ENCODE measurements at places on chromosomes 16 and 17.

- H3K27ac ChIP-seq, result no peak overlapping the region
- no peaks in the 10 kb centered on the region for H3K27me3 ChIP-seq
- no peaks in the 10 kb centered on the region for H3K4me1 ChIP-seq
- no peak for DNase-seq
- no peak overlapping the region for H3K4me3 ChIP-seq
These were observed 20.7 kb upstream of the MYLK3 start for GRCh38 chr16:46768809-46769208.

- H3K27me3 ChIP-seq, result no peaks in the 10 kb centered on the region
- H3K4me3 ChIP-seq, result no peak overlapping the region
- H3K36me3 ChIP-seq, result no peaks in the 10 kb centered on the region
These were observed 949.7 kb upstream of the RBFOX1 start for GRCh38 chr16:6382924-6383459.

DNA sequence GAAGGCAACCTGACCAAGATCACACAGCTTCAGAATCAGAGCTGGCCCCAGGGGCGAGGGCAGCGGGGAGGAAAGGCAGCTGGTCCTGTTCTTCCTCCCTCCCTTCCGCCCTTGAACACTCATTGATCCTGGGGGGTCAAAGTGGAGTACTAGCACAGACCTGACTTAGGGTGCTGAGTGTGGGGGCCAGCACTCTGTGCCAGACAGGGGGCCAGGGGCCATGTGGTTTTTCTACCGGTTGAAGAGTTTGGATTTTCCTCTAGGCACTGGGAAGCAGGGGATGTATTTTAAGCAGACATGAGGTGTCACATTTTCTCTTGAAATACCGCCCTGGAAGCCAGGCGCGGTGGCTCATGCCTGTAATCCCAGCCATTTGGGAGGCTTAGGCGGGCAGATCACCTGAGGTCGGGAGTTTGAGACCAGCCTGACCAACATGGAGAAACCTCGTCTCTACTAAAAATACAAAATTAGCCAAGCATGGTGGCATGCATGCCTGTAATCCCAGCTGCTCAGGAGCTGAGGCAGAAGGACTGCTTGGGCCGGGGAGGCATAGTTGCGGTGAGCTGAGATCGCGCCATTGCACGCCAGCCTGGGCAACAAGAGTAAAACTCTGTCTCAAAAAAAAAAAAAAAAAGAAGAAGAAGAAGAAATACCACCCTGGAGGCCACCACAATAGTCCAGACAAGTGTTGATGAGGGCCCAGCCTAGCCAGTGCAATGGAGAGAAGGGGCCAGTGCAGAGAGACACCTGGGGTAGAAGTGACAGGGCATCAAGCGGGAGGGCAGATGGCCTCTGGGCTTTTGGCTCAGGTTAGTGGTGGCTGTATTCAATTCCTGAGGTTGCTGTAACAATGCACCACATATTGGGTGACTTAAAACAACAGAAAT, 15.3 kb downstream of the OSBPL7 start:
- peaks cover 24% of the 10 kb centered on the region for H3K27me3 ChIP-seq
- H3K4me1 ChIP-seq, result peaks cover 10% of the 10 kb centered on the region

- peak; percentile 27 for DNase-seq
- no peaks in the 10 kb centered on the region for H3K27me3 ChIP-seq
- H3K27ac ChIP-seq, result peak overlapping the region; percentile 23
- H3K36me3 ChIP-seq, result no peaks in the 10 kb centered on the region
These were observed 82.8 kb downstream of the TBC1D16 start for GRCh38 chr17:79952901-79953300.

DNA sequence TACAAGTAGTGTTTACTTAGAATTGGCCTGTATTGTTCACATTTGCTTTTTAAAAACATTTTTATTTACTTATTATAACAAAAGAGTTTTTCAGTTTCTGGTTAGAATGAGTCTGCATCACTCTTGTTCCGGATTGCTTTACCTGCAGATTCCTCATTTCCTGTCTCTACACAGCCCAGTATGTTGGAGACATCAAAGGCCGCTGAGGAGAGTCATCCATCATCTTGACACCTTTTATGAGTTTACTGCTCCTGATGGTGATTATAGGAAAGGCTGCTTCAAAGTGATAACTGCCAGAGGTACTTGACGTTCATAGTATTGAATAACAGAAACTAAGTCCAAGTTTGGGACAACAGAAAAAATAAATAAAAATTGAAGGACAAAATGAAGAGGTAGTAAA, 490.5 kb upstream of the CA10 start:
- H3K27me3 ChIP-seq, result peaks cover 4% of the 10 kb centered on the region
- H3K27ac ChIP-seq, result no peak overlapping the region
- H3K4me1 ChIP-seq, result no peaks in the 10 kb centered on the region
- DNase-seq, result no peak

GRCh38 chr16:68592466-68593337, 52.4 kb upstream of the CDH3 start:
- H3K36me3 ChIP-seq, result peaks cover 9% of the 10 kb centered on the region
- no peaks in the 10 kb centered on the region for H3K27me3 ChIP-seq
- no peak overlapping the region for H3K27ac ChIP-seq

DNA sequence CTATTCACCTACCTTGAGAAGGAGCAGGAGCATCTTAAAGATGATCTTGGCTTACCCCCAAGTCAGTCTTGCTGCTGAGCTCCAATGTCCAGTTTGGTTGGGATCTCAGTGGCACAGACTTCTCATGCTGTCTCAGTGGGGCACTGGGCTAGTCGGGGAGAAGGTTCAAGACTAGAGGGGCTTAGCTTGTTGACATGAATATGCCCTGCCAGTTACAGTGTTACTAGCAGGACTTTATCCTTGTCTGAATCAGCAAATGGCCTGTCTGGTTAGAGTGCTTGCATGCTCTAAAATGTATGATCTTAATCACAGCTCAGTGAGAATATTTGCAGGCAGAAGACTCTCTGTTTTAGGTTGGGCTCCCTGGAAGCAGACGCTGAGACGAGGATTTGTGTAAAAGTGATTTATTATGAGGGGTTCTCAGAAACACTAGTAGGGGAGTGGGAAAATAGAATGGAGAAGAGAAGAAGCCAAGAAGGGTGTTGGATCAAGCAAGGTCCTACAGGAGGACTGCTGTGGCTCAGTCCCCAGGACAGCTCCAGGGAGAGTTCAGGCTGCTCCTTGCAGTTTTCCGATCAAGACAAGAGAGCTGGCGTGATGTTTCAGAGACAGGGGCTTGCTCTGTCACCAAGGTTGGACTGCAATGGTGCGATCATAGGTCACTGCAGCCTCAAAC, 150.4 kb upstream of the HS3ST2 start:
- H3K27me3 ChIP-seq, result no peaks in the 10 kb centered on the region
- H3K4me1 ChIP-seq, result no peaks in the 10 kb centered on the region
- no peak overlapping the region for H3K27ac ChIP-seq
- H3K36me3 ChIP-seq, result no peaks in the 10 kb centered on the region
- no peak for DNase-seq

DNA sequence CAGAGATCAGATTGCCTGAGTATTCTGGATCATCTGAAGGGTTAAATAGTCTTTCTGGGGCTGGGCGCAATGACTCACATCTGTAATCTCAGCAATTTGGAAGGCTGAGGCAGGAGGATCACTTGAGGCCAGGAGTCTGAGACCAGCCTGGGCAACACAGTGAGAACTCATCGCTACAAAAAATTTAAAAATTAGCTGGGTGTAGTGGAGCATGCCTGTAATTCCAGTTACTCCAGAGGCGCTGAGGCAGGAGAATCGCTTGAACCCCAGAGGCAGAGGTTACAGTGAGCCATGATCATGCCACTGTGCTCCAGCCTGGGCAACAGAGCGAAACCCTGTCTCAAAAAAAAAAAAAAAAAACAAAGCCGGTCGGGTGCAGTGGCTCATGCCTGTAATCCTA, 15.7 kb downstream of the MVP start:
- no peak for DNase-seq
- H3K4me1 ChIP-seq, result no peaks in the 10 kb centered on the region
- no peak overlapping the region for H3K27ac ChIP-seq
- H3K4me3 ChIP-seq, result no peak overlapping the region
- no peaks in the 10 kb centered on the region for H3K27me3 ChIP-seq
- H3K36me3 ChIP-seq, result peaks cover under 1% of the 10 kb centered on the region
